ENCODE measurements at places on chromosomes 3 and 15.

- DNase-seq, result no peak
Measured at GRCh38 chr15:59687836-59688235, 1.3 kb downstream of the BNIP2 start.

DNA sequence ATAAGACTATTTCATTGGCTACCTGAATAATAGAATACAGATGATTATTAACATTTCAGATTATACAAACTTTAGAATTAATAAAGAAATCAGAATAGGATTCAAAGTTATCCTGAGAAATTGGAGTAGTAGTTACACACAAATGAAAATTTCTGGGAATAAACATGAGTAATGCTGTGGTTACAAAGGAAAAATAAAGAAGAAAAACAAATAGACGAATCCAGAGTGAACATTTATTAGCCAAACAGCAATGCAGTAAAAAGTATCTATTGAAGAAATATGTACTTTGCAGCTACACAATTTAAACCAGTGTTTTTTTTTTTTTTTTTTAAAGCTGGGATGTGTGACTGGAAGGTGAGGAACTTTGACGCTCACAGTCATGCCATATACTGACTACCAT lies 1159.2 kb downstream of the TUSC7 start:
- DNase-seq, result no peak

DNA sequence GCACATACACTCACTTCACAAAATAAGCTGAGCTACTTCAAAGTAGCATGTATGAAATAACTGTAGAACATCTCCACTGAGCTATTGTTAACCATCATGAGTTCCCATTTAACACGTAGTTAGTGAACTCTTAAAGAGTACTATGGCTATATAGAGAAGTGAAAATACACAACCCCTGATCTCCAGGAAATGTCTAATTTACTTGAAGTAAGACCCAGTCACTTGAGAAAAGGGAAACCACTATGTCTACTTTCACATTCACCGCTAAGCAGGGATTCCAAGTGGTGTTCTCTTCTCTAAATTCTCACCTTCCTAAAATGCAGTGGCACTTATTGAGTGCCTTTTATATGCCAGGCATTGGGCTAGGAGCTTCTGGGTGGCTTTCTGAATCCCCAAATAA lies 35.0 kb upstream of the COLQ start:
- no peak for DNase-seq

DNA sequence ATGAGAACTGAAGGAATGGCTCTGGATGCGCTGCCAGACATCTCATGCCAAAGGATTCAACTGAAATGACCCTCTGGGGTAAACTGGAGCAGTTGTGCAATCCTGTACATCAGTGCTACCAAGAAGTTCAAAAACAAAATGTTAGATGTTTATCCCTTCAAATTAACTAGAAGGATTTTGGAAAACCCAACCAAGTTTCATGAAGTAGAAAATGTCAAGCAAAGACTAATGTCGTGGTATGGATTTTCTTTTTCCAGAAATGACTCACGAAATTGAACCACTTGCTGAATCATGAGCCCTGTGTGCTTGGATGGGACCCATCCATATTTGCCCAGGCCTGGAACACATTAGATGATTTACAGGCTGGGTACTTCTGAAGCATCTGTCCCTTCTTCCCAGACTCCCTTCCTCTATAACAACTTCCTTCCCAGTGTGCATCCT lies 101.6 kb downstream of the LRTM1 start:
- no peak for DNase-seq

DNA sequence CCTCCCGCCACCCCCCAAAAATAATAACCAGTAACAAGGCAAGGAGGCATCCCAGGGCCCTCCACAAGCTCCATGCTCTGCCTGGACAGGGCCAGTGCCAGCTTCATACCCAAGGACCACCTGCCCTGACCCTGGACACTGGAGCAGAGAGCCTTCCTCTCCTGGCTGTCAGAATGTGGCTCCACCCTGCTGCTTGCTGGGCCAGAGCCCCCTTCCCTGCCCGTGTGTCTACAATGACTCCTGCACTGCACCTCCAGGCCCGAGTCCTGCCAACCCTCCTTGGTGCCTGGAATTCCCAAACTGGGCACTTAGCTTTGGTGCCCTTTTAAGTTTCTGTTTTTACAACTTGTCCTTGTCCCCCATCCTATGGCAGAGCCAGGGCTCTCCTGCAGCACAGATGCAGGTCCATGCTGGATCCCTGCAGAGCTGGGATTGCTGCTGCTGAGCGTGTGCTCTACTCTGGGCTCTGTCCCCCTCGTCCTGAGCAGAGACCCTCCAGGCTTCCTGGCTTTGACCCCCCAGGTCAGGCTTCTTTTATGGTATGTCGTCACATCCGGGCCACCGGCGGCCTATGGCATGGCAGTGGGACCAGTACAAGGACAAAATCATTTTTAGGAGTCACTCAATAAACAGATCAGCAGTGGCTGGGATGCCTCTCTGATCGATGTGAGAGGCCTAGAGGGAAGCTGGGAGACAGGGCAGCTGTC lies 11.4 kb upstream of the SNRPA1 start:
- DNase-seq, result no peak

DNA sequence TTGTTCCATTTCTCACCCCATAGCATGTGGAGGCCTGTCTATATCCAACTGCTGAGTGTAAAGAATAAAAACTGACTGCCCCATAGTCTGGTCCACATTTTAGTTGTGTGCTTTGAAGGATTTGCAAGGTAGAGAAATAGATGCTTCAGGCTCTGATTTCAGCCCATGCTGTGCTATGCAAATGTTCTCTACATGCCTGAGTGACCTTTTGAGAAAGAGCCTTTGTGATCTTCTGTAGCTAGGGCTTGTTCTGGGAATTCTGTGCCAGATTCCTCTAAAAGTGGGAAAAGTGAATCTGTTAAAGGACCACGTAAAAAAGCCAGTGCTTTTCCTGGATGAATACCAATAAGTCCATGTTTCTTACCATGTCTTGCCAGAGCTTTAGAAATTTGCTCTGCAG lies 5.2 kb downstream of the KCTD6 start:
- no peak for DNase-seq

DNA sequence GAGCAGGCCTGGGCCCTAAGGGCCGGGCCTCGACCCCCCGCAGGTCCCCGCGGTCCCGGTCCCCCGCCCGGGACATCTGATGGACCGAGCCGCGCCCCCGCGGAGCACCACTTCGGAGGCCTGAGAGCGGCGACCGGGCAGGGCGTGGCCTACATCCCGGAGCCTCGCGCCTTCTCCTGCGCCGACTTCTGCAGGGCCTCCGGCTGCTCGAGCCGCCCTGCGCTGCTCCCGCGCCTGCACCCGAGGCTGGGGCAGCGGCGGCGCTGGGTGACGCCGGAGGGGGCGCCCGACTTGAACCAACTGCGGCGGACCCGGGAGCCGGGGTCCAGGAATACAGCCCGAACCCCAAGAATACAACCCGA lies 14.9 kb upstream of the GP9 start:
- no peak for DNase-seq

DNA sequence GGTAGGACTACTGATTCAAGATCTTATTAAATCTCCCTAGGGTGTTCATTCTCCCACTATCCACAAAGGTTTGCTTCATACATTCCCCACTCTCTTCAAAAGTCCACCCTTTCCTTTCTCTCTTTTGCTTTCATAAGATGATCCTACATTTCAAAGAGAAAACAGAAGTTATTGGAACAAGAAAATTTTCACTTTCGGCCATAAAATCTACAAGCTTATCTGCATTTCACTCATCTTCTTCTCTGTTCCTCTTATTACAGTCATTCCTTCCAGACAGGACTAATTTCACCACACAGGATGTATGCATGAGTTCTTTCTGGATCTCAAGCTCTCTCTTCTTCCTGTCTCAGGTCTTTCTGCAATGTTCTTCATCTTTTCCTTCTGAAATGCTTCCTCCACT lies 238.7 kb downstream of the ISL2 start:
- DNase-seq, result no peak

- no peak for DNase-seq
Measured at GRCh38 chr3:132351222-132351806, 34.1 kb downstream of the ACP3 start.

DNA sequence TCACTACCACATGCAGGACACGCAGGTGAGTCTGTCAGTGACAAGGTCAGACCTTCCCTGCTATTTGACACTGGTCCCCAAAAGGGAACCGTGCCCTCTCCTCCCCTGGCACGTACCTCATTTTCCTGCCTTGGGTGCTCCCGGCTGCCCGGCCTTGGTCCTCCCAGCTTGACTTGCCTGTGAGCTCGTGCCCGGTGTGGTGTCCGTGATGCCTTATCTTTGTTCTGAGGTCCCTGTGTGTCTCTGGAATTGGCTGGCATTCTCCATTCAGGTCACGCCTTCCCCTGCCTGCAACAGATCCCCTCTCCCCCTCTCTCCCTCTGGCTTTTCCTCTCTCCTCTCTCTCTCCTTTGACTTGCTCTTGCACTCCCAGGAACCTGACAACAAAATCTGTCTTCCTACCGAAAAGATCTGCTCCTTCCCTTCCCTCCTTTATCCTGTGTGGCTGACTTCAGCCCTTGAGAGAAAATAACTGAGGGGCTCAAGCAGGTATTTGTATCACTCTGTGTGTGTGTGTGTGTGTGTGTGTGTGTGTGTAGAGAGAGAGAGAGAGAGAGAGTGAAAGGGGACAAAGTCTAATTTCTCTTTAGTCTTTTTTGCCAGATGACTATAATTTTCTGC lies at the start of gene MASP1:
TSS of gene MASP1 (minus strand) at position 226 of the 621 bp plus-strand sequence. CDS start at position 121, 105 bp downstream.
- no peak for DNase-seq

- no peak for DNase-seq
Measured at GRCh38 chr3:56314842-56315241, 153.4 kb downstream of the ERC2 start.

GRCh38 chr3:52078781-52079560 lies 22.6 kb upstream of the DUSP7 start:
- DNase-seq, result no peak

- no peak for DNase-seq
Measured at GRCh38 chr3:64895991-64896895, 208.4 kb upstream of the ADAMTS9 start.

DNA sequence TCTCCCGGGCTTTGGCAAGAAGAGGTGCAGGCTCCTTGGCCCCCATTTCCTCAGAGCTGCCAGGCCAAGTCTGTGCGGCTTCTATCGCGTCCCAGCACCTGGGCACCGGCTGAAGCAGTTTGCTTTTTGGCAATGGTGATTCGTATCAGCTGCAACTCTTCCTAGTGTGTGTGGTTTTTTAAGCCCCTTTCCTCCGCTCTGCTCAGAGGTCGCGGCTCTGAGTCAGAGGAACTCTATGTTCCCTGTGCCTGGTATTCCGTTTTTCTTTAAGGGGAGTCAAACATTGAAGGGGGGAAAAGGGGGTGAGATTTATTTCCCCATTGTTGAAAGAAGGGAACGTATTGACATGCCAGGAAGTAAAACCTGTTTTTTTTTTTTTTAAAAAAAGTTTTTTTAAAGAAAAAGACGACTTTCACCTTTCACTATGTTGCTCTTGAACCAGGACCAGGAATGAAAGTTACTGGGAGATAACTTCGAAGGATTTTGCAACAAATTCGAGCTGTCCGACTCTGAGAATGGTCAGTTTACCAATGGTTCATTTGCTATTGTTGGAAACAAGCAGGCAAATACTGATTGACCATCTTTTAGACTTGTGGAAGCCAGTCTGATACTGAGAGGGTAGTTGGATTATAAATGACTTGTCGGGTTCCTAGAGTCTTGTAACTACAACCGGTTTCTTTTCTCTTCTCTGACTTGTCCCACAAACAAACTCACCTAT lies 1.1 kb downstream of the ARMC8 start:
- DNase-seq, result no peak

DNA sequence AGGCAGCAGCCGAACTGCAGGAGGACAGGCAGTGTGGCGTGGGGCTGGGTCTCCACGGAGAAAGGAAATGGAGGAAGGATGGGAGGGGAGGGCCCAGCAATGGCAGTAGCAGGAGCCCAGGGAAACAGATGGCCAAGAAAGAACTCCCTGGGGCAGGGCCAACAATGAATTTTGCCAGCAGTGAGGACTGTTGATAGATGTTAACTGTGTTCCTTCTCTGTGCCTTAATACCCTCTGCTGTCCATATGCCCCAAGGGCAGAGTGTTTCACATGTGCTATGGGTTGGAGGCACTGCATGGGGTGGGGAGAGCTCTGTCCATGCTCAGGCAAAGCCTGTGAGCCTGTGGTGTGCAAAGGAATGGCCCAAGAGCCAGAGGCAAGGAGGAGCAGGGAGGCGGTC lies 70.8 kb upstream of the POMGNT2 start:
- no peak for DNase-seq
